ENCODE measurements at places on chromosomes 16 and 17.
A peak's percentile ranks its signal among the peaks of the same experiment; 100 is the strongest.

DNA sequence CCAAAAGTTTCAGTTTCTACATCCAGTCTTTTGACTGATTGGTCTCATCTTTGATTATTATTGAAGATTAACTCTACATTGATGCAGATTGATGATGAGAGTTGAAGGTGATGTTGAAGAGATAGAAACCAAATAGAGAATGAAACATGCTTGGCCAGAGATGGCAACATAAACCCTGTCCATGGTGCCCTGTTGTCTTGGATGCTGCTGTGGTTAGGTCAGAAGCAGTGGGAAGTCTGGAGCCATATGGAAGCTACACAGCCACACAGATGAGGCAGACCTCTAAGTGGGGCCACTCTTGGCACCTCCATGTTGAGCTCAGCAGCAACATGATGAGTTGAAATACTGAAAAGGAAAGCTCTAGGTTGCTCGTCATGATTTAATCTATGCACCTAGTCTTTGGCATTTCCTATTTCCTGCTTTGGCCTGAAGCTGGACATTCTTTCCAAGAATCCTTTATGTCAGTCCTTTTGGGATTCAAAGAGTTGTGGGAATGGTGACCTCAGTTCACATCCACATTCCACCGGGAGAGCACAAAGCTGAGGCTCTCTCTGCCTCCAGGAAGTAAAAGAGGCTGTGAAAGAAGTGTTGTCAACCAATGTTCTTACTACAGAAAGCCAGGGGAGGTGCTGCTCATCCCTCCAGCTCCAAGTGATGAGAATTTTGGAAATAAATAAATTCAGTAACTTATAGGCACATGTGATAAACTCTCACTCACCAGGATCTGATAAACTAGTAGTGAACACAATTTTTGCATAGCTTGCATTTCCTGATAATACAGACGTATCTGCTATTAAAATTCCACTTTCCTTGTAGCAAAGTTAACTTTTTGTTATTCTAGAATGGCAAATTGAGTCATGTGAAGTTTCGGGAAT is 127.7 kb upstream of the MAF start:
- no peak for DNase-seq

GRCh38 chr17:49003557-49004511 is 6.6 kb downstream of the IGF2BP1 start:
- no peak for DNase-seq

DNA sequence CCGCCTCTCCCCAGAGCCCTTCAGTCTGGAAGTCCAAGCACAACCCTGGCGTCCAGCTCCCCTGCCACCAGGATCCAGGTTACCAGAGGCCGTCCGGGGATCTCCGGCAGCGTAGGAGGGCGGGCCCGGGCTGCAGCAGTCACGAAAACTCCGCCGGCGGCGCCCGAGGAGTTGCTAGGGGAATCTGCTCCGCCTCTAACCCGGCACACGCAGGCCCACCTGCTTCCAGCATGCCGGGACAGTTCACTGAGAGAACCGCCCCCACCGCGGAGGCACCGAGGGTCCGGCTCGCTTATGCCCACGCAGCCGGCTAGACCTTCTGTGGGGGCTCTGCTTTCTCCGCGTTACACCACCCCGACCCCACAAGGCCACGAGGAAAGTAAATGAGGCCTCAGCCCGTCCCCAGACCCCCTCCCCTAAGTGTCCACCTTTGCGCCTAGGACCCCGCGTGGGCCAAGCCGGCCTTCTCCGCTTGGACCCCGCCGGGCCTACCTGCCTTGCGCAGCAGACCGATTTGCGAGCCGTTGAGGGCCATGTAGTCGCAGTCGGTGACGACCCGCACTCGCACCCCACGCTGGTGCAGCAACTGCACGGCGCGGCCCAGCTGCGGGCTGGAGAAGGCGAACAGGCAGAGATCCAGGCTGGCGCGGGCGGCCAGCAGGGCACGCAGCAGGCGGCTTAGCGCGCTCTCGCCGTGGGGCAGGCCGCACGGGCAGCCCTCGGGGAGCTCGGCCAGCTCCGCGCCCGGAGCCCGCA is 587 bp downstream of the PLD6 start:
- peak; percentile 64 for DNase-seq

DNA sequence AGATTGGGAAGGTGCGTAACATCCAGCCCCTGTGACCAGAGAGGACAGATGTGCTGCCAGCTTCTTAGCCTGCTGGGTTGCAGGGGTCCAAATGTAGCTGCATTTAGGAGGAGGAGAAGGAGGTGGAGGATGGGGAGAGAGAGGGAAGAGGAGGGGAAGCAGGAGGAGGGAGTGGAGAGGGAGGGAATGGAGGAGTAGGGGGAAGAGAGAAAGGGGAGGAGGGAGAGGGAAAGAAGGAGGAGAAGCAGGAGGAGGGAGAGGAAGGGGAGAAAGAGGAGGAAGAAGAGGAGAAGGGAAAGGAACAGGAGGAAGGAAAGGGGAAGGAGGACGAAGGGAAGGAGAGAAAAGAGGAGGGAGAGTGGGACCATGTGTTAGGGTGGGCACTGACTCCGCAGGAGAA is 108.6 kb downstream of the ABCC12 start:
- no peak for DNase-seq

DNA sequence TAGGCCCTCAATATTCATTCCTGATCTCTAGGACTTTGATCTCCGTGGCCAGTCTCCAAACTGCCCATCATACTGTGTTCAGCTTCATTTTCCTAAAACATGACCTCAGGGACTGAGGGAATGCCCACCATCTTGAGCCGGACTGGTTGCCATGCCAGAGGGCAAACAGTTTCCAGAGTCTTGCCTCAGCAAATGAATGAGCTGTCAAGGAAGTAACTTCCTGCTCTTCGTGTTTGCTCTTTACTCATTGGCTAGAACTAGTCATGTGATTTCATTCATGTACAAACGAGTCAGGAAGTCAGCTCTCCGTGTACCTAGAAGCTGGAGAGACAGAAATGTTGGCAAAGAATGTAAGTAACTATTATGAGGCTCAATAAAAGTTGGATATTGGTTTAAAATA is 50.2 kb downstream of the ANKFN1 start:
- no peak for DNase-seq

- no peak for DNase-seq
These were observed 127.9 kb upstream of the MON1B start for GRCh38 chr16:77062878-77063675.

- no peak for DNase-seq
These were observed 6.5 kb downstream of the EIF1 start for GRCh38 chr17:41695134-41695661.

DNA sequence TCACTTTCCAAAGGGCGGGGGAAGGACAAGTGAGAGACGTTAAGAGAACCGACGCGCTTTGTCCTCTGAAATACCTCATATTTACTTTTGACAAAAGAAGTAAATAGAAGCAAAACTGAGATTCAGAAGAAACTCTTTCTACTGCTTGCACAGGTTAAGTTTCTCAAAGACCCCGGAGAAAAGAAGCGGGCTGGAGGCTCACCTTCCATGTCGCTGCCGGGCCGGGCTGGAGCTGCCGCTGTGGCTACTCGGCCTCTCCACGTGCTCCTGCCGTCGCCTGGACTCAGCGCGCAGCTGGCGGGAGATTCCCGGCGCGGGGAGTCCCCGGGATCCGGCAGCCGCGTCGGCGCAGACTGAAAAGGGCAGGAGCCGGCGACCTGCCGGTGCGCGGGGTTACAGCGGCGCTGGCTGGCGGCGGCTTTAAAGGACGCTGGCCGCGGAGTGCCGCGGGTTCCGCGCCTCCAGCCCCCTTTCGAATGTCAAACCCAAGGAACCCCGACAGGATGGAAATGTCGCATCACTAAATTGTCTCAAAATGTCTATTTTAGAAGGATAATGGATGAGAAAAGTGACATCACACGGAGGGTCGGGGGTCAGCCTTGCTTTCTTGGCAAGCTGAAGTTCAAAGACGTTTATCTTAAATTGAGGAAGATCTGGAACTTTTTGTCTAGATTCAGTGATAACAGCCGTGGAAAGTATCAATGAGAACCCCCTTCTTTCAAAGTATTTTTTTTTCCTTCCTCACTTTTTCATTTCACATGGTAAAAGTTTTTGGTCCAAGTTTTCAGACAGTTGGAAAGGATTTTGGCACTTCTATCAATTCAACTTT is at the start of gene IKZF3:
TSS of gene IKZF3 (minus strand) at position 395 of the 829 bp plus-strand sequence. CDS start at position 209, 186 bp downstream.
- DNase-seq, result peak; percentile 81

DNA sequence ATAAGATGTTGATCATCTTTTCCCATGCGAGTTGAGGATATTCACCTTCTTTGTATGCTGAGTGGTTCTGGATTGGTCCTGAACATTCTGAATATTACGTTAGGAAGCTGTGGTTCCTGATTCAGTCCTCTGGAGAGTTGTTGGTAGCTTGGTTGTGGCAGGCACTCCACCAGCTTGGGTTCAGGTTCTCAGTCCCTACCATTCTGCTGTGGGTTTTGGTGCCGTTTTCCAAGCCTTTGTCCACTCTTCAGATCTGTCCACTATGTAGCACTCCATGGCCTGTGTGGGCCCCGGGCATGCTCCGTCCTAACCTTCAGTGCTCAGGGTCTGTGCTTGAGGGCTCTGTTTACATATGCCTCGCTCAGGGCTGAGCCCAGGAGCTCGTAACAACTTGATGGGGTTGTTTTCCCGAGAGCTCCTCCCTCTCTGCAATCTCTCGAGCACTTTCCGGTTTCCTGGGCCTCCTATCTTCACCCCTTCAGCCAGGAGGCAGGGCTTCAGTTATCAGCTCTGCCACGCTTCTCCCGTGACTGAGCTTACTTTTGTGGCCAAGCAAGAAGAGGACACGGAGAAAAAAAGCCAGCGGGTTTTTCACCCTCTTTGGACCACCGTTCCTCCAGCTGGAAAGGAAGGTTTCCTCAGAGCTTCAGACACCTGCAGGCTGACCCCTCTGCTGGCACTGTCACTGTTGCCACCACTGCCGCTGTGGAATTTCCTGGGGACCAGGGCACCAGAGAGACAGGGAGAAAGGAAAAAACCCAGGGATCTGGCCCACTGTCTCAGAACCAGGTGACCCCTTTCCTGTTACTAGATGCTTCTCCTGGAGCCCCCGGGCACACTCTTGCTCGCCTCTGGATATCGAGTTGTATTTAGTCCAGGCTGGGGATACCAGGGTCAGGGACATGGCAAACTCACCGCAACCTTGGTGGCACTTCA is 19.6 kb downstream of the KIAA0513 start:
- DNase-seq, result no peak

- no peak for DNase-seq
These were observed 43.1 kb upstream of the GSG1L start for GRCh38 chr16:28106467-28107215.

DNA sequence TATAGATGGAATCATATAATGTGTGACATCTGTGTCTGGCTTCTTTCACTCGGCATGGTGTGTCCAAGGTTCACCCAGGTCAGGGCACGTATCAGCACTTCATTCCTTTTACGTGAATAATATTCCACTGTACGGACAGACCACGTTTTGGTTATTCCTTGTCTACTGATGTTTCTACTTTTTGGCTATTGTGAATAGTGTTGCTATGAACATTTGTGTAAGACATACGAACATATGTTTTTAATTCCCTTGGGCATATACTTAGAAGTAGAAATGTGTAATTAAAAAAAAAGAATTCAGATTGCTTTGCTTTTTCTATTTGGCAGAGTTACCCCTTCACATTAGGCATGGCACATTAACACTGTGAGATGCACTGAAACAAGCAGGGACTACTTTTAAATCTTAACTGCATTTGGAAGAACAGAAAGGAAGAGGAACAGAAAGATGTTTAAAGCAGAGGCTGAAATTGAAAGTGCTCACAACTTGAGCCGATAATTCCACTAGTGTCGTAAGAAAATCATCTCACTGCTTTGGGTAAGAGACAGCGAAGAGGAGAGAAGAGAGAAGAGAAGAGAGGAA is 105.3 kb downstream of the VPS53 start:
- DNase-seq, result no peak
